Activated naive CD4-positive, alpha-beta T cell treated with anti-CD3 and anti-CD28 coated beads, Interleukin-2, amount 10 ng/mL, durations not matched to agents 7 days and 5 days (primary cell): ENCODE measurements at places on chromosomes 12 and 14.

- no peak for DNase-seq
These were observed 76.7 kb downstream of the DIP2B start for GRCh38 chr12:50581226-50582184.

DNA sequence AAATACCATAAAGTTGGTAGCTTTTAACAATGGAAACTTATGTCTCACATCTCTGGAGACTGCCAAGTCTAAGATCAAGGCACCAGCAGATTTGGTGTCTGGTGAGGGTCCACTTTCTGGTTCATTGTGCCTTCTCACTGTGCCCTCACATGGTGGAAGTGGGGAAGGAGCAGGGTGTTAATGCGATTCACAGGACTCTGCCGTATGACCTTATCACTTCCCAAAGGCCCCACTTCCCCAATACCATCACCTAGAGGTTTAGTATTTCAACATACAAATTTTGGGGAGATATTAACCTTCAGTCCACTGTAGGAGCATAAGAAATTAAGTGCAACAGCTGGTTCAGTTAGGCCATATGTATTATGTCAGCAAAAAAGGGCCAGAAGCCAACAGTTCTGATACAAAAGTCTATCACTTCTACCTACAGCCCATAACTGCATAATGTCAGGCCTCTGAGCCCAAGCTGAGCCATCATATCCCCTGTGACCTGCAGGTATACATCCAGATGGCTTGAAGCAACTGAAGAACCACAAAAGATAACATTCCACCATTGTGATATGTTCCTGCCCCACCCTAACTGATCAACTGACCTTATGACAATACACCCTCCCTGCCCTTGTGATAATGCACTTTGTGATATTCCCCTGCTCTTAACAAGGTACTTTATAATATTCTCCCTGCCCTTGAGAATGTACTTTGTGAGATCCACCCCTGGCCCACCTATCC, 24.7 kb downstream of the DDHD1 start:
- DNase-seq: no peak

GRCh38 chr14:96805956-96806355, 8.8 kb downstream of the VRK1 start:
- no peak for DNase-seq

- peak; percentile 32 for DNase-seq
These were observed 3.4 kb downstream of the BMP4 start for GRCh38 chr14:53953002-53953827.

GRCh38 chr14:54830650-54831049, 72.0 kb downstream of the GCH1 start:
- no peak for DNase-seq

GRCh38 chr12:1994429-1995143, 9.7 kb downstream of the DCP1B start:
- no peak for DNase-seq

DNA sequence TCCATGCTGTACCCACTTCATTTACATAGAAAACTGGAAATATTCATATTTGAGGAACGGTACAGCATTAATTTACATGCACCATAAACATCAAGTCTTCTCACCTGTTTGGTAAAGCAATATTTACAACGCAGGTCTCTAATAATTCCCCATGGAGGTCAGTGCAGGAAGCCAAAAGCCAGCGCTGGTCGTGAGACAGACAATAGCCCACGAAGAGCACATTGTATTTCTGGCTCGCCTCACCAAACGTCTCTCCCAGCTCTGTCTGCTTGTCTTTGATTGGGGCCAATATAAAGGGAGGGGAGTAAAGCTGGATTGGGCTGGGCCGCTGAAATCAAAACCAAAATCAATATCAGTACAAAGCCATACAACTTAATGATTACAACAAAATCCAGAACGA, 302.1 kb downstream of the MED13L start:
- no peak for DNase-seq

DNA sequence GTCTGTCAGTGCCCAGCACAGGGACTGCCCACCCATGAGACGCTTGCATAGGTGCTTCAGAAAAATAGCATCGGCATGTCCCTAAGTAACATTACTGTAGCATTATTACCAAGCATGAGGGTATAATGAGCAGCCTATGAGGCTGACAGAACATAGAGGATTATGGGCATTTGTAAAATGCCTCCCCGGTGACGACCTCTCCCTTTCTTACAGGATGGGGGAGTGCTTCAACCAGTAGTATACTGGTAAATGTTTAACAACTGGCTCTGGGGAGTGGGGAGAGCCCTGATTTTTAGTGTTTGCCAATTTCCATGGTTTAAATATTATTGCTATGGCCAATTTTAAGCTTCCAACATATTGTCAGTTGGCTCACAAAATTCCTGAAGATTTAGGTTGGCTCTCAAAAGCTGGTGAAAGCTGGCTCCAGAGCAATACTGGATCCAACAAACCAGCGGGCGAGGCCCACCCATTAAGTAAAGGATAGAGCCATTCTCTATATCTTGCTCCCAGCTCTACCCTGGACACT, 104.5 kb downstream of the ETNK1 start:
- no peak for DNase-seq

- no peak for DNase-seq
These were observed 18.5 kb downstream of the MAP3K12 start for GRCh38 chr12:53480491-53481442.

- no peak for DNase-seq
These were observed 79.7 kb upstream of the MYF6 start for GRCh38 chr12:80627782-80628181.

DNA sequence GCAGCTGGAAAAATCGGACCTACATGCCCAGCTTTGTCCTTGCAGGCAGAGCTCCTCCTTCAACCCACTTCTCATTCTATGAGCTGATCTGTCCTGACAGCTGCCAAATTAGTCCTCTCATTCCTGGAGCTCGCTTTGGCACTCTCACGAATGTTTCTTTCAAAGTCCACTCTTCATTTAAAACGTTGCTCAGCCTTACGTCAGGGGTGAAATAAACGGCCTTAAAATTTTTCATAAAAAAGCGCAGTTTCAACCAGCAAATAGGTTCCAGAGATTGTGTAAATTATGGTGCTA, 120.9 kb upstream of the HIF1A start:
- no peak for DNase-seq

- DNase-seq: no peak
These were observed 13.8 kb downstream of the RAD51B start for GRCh38 chr14:67833403-67833802.

DNA sequence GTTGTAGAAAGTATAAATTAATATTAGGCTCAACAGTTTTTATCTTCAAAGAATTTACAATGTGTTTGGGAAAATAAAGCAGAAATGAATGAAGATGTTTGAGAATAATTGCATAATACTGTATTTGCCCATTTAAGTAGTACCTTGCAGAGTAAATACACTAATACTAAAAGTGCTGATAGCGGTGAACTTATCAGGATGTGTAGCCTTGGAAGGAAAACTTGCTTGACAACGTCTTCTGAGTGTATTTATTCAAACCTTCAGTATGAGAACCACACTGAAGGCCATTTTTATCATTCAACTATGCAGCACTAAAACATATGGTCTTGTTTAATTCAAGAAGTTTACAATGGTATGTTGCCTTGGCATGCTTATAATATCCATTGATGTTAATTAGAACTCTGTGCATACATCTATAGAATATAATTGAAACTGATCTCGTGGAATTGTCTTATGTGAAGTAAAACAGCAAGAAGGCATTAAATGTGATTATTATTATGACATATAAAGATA, 41.3 kb downstream of the MSRB3 start:
- DNase-seq: no peak

DNA sequence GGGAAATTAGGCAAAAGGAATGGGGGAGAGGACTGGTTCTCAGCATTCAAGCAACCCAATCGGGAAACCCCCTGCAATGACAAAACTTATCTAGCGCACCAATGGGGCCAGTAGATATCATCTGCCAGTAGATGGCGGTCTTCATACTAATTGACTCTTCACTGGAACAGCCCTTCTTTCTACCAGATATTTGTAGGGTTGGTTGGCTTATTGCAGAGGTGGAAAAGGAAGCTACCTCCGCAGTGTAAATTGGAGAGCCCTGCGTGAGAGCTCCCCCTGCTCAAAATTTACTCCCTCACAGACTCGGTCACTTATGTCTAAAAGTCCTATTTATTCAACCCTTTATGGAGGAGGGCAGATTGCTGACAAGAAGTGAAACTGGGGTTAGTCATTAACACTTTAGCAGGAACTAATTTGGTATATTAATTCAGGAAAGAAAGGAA, 166.1 kb upstream of the CCND2 start:
- peak; percentile 83 for DNase-seq

DNA sequence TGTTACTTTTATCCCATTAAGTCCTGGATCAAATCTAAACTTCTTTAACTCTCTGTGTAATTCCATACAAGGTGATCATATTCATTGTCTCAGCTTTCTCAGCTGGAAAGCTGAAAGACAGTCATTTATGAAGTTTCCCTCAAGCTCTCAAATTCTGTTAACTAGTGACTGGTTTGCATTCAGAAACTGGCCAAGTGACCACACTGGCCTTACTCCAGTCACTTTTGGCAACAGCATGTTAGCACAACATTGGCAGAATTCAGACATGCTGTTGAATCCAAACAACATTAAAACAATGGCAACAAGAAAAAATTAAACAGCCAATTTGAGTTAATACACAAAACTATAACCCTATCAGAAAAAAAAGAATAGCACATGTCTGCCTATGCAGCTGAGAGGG, 343.3 kb downstream of the MDGA2 start:
- no peak for DNase-seq

GRCh38 chr12:83843541-83843940, 1069.1 kb downstream of the SLC6A15 start:
- DNase-seq: no peak

DNA sequence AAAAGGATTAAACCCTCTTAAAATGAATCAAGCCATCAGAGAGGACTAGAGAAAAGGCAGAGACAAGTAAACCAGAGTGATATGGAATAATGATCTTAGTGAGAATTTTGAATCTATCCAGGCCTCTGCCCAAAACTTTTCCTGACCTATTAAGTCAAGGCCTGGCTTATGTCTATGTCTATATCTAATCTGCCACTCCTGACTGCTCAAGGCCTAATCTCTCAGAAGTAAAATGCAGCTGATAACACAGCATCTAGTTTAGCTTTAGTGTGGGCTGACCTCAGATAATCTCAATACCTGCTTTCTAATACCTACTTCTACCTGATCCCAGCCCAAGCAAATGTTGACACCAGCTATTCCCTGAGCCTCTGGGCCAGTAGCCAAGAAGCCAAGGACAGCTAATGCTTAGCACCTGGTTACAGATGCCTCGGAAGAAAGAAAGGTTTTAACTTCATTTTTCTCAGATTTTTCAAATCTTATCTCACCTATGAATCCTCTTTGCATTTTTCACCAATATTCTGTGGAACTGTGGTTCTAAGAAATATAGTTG, 1472.5 kb upstream of the SEL1L start:
- DNase-seq: no peak

DNA sequence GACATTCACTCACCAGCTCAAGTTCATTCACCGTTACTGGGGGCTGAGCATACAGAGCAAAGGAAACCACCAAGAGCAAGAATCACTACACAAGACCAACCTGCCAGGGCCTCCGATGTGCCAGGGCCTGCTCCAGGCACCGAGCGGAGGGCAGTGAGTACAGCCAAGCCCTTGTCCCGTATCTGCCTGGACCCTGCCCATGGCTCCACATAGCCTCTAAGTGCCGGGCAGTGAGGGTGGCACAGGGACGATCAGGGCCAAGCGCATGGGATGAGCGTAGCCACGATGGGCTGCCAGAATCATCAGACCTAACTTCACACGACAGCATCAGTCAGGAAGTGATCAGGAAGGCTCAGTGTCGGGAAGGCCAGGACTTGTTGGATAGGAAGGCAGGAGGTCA, 199.6 kb downstream of the BCL11B start:
- DNase-seq: no peak

DNA sequence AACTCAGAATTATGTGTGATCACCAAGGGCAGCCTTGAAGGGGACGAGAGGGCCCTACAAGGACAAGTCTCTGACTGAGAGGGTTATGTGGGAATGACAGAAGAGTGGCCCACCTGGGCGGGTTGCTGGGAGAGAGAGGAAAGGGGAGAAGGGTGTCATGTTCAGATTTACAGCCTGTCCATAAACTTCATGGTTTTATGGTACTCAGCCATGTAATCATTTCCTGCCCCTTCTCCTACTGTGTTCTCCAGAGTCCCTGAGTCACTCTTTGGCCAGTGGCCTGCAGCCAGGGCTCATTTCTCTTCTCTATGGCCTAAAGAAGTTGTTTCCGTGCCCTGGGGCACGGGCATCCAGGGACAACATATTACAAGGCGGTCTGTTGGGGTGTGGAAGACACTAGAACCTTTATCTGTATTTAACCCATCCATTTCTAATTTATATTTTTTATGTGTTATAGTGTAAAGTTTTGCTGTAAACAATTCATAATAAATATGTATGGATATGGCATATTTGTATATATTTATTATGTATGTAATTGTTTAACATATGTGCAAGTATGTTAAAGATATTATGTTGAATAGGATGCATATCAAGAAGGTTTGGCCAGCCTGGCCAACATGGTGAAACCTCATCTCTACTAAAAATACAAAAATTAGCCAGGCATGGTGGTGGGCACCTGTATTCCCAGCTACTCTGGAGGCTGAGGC, 26.9 kb downstream of the DDX47 start:
- DNase-seq: no peak

- DNase-seq: no peak
These were observed 68.1 kb downstream of the LRRC74A start for GRCh38 chr14:76894308-76894707.

DNA sequence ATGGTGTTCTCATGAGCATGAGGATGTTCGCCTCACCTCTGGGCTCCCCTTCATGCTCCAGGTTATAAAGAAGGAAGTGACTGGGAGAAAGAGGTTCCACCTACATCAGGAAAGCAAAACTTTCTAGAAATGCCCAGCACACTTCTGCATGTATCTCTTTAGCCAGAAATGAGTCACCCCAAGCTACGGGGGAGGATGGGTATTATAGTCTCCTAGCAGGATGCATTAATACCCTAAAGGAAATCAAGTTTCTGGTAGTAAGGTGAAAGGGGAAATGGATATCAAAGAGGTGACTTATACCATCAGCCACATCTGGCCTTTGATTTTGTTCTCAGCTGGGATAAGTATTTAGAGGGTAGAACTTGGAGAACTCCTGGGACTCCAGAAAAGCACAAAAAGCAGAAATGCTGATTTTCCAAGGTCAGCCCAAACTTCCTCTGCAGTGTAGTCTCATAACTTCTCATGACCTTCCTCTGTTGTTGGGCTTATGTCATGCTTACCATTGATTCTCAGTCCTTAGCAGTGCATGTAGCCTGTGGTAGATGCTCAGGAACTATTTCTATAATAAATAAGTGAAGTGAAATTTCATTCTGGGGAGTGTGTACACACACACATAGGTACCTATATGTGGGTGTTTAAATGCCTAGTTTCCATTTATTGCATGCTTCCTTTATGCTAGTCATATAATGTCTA, 209.4 kb upstream of the CRY1 start:
- DNase-seq: no peak
